Uterine smooth muscle cell (primary cell): ENCODE measurements at places on chromosomes 13 and 19. TPM values are rescaled to one million over a fixed set of nuclear protein-coding genes. Genes with fewer than 3 reads are reported as not detected.

The SMAD9 gene
- total RNA-seq: 2.1 and 3.1 TPM in 2 replicates

The ZNF324B gene
- 10.0 and 12.1 TPM in 2 replicates for total RNA-seq

The GAS6 gene
- total RNA-seq: 98.8 and 272 TPM in 2 replicates

The GPALPP1 gene
- 32.4 and 34.9 TPM in 2 replicates for total RNA-seq

The FAM98C gene
- total RNA-seq: 7.2 and 8.0 TPM in 2 replicates

The GRWD1 gene
- 28.5 and 40.9 TPM in 2 replicates for total RNA-seq

The DACT3 gene
- 6.2 and 8.0 TPM in 2 replicates for total RNA-seq

The SLC7A9 gene
- total RNA-seq: 0.25 TPM in 1 of 2 replicates, not detected in the other

The RASGRP4 gene
- not detected in 2 replicates for total RNA-seq

The CBARP gene
- 3.8 and 4.6 TPM in 2 replicates for total RNA-seq

The SLAIN1 gene
- 1.1 and 1.4 TPM in 2 replicates for total RNA-seq

The KLK14 gene
- total RNA-seq: not detected in 2 replicates
